Caudate nucleus (tissue), 63 donors: ENCODE measurements at places on chromosomes 5 and 9.

- DNase-seq, result no peak
Observed at GRCh38 chr5:111743988-111744387, 13.0 kb downstream of the NREP start.

- DNase-seq, result no peak
Observed at GRCh38 chr9:34378376-34379060, 1.8 kb upstream of the MYORG start.

GRCh38 chr5:150408231-150408943, 4.3 kb downstream of the CD74 start:
- no peak for DNase-seq

DNA sequence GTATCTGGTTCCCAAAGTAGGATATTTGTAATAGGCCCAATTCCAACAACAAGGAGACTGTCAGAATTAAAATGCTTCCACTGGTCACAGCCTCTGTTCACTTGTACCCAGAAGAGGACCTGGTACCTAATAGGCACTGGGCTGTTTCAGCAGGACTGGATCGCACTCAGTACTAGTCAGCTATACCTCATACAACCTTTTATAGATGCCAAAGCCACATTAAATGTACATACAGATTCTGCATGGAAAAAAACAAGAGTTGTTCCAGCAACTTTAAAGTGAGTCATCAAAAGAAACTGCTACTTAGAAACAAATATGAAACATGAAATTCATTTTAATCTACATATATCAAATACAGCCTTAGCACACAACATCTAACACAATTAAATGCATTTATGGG, 87.5 kb downstream of the GPR21 start:
- no peak for DNase-seq

DNA sequence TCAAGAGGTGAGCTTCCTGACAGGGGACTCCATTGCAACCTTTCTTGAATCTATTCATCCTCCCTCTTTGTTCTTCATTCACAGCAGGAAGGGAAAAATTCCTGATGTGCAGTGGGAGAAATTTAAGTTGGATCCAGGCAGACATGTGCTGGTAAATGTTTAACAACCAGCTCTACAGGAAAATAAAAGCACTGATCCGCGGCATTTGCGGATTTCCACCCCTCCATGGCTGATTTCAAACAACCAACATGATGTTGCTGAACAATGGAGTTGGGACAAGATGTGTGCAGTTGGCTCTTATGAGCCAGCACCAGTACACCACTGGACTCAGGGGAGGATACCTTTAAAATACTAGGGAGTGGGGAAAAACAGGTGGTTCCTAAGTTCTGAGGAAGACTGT, 47.0 kb downstream of the SPRY4 start:
- no peak for DNase-seq

GRCh38 chr9:115208501-115208900, 90.5 kb upstream of the TNC start:
- DNase-seq, result no peak

DNA sequence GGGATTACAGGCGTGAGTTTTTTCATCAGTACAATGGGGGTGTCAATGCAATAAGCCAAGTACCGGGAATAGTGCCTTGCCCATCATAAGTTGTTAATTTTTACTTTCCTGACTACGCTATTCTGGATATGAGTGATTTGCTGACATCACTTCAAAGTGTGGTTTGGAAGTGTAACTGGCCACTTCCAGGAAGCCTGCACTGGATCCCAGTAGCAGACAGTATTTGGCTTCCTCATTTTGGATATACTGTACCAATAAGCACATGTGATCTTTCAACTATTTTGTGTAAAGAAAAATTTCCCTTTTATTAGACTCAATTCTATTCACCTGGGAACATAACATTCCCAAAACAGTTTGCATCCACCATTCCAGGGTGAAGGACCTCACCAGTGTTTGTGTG, 417.7 kb upstream of the KLF4 start:
- DNase-seq, result no peak

- DNase-seq, result peak; percentile 72
Observed at GRCh38 chr5:88660264-88660946, 222.6 kb downstream of the MEF2C start.

- DNase-seq, result no peak
Observed at GRCh38 chr5:160470437-160471361, 49.0 kb downstream of the PTTG1 start.

DNA sequence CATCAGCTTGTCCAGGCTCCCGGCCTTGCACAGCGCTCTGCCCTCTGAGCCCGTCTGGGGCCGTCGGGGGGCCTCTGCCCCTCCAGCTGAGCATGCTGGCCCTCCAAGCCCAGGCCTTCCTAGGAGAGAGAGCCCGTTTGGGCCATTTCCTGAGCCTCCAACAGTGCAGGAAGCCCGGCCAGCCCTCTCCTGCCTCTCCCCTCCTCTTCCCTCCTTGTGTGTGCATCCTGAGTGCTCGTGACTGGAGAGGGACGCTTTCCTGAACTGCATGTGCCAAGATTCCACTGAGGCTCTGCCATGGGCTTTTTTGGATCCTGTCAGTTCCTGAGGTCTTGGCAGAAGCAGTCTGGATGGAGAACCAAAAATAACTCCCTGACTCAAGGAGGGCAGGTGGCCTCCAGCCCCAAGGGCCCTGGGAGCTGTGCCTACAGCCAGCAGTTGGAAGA, 15.6 kb downstream of the OLFM1 start:
- DNase-seq, result no peak

- no peak for DNase-seq
Observed at GRCh38 chr9:112037281-112038016, 137.6 kb downstream of the SUSD1 start.

DNA sequence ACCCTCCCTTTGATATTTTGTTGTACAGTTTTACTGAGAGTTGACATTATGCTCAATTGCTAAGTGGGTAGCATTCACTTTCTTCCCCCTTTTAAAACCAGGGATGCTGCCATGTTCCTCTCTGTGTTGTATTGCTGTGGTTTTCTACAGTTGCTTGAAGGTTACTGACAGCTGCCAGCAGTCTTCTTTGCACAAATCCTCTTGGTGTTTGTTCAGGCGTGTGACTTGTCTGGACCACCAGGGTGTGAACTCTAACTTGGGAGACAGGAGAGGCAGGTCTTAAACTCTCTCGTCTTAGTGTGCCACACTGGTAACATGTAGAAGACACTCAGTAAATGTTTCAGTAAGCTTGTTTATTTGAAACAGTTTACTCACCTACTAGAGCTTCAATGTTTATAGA, 25.1 kb downstream of the SLC44A1 start:
- no peak for DNase-seq

GRCh38 chr5:162624110-162624509, 556.5 kb downstream of the GABRG2 start:
- no peak for DNase-seq

DNA sequence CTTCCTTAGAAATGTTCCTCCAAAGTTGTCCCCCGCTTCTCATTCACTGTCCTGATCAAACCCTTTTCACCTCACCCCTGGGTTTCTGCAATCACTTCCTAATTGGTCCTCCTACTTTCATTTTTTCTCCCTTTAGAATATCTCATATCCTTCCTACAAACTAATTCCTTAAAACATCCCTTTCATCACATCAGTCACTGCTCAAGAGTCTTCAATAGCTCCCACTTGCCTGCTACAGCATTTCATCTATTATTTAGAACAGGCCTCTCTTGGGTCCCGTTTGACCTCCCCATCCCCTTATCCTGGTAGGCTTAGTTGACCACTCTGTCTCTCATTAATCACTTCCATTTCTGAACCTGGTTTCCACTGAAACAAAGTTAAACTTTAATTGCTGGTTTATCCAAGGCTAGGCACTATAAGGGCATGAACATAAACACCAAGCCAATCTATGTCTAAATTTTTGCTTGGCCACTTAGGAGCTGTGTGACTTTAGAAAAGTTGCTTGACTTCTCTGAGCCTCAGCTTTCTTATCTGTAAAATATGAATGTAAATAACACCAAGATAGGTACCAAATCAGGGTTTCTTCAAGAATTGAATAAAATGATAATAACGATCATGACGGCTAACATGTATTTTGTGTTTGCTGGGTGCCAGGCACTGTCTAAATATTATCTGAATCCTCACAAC, 202.1 kb upstream of the WWC1 start:
- no peak for DNase-seq

DNA sequence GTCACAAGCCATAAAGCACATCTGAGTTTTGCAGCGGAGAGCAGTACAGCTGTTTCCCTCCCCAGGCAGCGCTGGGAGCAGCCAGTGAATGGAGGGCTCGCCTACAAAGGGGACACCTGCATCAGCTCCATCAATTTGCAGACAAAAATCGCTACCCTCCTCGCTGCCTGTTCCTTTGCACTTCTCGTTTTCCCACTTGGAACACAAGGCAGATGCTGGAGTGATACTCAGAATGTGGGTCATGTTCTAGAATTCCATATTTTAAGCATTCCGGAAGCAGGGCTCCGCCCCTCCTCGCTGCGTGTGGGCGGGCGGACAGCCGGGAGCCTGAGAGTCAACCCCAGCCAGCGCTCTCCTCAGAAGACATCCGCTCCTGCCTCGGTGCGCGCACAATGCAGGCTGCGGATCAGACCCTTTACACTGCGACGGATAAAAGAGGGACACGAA, 92.1 kb downstream of the LMNB1 start:
- no peak for DNase-seq

DNA sequence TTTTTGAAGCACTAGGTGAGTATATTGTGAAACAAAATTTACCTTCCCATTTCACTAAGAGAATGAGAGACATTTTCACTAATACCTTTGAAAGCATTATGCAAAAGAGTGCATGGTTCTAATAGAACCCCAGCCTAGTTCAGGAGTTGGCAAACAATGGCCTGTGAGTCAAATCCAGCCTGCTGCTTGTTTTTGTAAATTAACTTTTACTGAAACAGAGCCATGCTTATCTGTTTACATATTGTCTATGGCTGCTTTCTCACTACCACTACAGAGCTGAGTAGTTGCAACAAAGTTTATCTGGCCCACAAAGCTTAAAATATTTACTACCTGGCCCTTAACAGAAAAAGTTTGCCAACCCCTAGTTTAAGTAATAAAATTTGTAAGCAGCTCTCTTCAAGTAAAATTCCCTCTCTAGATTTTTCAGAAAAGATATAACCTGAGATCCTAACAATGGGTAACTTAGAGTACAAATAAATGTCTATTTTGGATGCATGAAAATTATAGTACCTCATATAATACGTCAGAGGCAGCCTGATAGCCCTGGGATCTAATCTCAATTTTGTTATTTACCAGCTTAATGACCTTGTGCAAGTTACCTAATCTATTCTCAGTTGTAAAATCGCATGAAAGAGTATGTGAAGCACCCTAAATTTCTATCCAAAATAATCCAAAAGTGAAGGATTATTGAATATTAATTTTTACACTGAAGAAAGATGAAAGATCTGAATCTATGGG, 50.7 kb upstream of the ARL15 start:
- no peak for DNase-seq

DNA sequence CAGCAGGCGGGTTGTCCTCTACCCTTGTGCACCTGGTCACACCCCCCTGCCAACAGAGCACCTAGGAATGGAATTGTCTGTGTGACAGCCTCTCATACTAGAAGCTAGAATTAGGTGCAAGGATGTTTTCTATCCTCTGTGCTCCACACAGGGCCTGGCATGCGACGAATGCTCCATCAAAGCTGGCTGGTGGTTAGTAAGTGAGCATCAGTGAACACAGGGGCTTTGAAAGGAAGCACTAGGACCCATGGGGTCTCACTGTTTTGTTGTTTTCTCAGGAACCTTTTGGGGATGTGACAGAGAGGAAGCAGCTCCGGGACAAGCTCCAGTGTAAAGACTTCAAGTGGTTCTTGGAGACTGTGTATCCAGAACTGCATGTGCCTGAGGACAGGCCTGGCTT, 32.3 kb downstream of the GALNT12 start:
- no peak for DNase-seq

- DNase-seq, result no peak
Observed at GRCh38 chr9:15101095-15101494, 190.9 kb upstream of the FREM1 start.

- DNase-seq, result no peak
Observed at GRCh38 chr5:37774912-37775483, 64.8 kb downstream of the GDNF start.

DNA sequence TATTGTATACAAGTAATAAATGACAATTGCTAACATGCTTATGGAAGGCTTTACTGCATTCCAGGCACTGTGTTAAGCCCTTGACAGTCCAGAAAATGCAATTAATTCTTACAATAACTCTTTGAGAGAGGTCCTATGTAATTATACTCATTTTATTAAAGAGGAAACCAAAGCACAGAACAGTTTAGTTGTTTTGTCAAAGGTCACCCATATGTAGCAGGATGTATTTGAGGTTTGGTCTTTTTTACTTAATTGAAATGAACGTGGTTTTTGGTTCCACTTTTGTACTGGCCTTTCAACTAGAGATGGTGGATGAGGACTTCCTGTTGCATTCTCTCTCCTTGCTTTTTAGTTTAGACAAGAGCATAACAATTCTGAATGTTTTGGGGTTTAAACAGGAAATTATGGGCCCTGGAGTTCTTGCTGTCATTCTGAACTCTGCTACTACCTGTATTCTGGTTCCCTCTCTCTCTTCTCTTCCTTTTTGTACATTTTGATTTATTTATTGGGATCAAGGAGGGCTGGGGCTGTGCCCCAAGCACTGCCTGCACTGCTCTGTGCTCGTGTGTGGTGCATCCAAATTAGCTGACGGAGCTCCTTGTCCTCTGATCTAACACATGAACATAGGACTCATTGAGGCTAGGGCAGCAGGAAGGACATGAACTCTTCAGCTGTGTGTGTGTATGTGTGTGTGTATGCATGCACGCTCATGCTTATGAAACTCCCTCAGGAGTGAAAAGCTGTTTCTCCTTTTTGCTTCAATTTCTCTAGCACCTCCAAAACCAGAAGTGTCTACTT, 47.4 kb downstream of the SLC28A3 start:
- no peak for DNase-seq
